ENCODE measurements at places on chromosomes 7 and 10. TPM values are rescaled to one million over a fixed set of nuclear protein-coding genes. Genes with fewer than 3 reads are reported as not detected.

The ITPRID1 gene
- total RNA-seq: not detected

The LDB3 gene
- not detected for total RNA-seq

The GPR22 gene
- not detected for total RNA-seq

The GNGT1 gene
- total RNA-seq: not detected

The NKX2-3 gene
- not detected for total RNA-seq

The GPNMB gene
- 1.9 TPM for total RNA-seq

The ANXA8 gene
- total RNA-seq: 0.32 TPM

The TLX1 gene
- not detected for total RNA-seq

The TEX47 gene
- not detected for total RNA-seq

The SPDYE16 gene
- 0.05 TPM for total RNA-seq

The GDF2 gene
- total RNA-seq: not detected

The NKX6-2 gene
- not detected for total RNA-seq

The AUTS2 gene
- 7.7 TPM for total RNA-seq

The NUTM2A gene
- 0.80 TPM for total RNA-seq

The ERVW-1 gene
- not detected for total RNA-seq

The HABP2 gene
- not detected for total RNA-seq

The RGR gene
- not detected for total RNA-seq

The C1GALT1 gene
- 54.9 TPM for total RNA-seq

The CRHR2 gene
- not detected for total RNA-seq

The AKR1B1 gene
- 107 TPM for total RNA-seq

The CEP55 gene
- 49.4 TPM for total RNA-seq

The CHN2 gene
- total RNA-seq: 0.74 TPM

The GATA3 gene
- 59.5 TPM for total RNA-seq

The ADCY1 gene
- total RNA-seq: 7.8 TPM

The CTAGE4 gene
- total RNA-seq: 1.0 TPM

The WEE2 gene
- total RNA-seq: 0.12 TPM

The EGFR gene
- total RNA-seq: not detected

The CUZD1 gene
- 3.0 TPM for total RNA-seq

The NOS3 gene
- 10.5 TPM for total RNA-seq

The ATG9B gene
- total RNA-seq: 6.9 TPM

Data from T-helper 1 cell treated with Interleukin-12 subunit alpha and Interleukin-12 subunit beta and Interleukin-4 antibody, amounts not matched to agents 30 ng/mL and 1 ng/mL, for 36 hours (primary cell).